Dermis microvascular lymphatic vessel endothelial cell (primary cell): ENCODE measurements at places on chromosomes 5 and 9.

DNA sequence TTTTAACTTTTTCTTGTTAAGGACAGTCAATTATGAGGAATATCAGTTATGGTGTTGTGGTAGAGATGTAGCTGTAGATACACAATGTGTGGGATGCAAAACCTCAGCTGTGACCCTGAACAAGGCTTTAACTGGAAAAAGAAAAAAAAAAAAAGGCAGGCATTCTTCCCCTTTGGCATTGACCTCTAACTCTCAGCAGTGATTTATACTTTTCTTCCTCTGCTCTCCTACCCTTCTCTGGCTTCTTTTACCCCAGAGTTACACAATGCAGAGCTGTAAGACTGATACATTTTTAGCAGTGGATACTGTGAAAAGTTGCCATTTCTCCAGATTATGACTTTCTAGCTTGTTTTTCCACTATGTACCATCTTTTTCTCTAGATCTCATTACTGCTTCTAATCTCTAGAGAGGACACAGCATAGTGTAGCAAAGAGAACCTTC lies 2.0 kb downstream of the CTNNAL1 start:
- DNase-seq: no peak

GRCh38 chr9:115395511-115396021 lies 277.6 kb upstream of the TNC start:
- no peak for DNase-seq

GRCh38 chr9:110994771-110995241 lies 43.5 kb downstream of the LPAR1 start:
- DNase-seq: no peak

- DNase-seq: no peak
These were observed 104.3 kb upstream of the ARRDC3 start for GRCh38 chr5:91487420-91487819.

DNA sequence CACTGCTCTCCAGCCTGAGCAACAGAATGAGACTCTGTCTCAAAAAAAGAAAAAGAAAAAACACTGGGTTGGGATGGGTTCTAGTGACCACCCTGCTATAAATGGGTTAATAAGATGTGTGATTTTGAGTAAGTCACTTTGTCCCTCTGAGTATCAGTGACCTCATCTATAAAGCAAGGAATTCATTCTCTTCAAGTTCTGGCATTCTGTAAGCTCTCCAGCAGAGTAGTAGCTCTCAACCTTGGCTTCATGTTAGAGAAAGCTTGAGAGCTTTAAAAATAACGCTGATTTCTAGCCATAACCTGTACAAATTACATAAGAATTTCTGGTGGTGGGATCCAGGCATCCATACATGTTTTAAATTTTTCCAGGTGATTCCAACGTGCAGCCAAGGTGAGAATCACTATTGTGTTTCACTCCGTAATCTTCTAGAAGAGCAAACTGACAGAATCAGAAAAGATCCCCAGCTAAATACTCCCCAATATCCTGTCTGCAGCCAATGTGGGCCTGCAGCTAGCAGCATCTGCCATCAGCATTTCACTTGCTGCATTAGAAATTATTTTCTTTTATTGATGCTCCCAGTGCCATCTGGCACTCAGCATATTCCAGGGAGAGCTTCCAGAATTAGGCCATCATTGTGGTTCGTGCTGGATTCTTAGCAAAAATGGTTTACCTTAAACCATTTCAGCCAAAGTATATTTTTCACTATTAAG lies 109.4 kb downstream of the FEM1C start:
- DNase-seq: no peak

- no peak for DNase-seq
These were observed 272.8 kb upstream of the SLC30A5 start for GRCh38 chr5:68821056-68821455.

GRCh38 chr5:119678351-119679028 lies 49.1 kb downstream of the FAM170A start:
- no peak for DNase-seq

GRCh38 chr5:122680623-122681350 lies 94.1 kb upstream of the SNX2 start:
- no peak for DNase-seq

DNA sequence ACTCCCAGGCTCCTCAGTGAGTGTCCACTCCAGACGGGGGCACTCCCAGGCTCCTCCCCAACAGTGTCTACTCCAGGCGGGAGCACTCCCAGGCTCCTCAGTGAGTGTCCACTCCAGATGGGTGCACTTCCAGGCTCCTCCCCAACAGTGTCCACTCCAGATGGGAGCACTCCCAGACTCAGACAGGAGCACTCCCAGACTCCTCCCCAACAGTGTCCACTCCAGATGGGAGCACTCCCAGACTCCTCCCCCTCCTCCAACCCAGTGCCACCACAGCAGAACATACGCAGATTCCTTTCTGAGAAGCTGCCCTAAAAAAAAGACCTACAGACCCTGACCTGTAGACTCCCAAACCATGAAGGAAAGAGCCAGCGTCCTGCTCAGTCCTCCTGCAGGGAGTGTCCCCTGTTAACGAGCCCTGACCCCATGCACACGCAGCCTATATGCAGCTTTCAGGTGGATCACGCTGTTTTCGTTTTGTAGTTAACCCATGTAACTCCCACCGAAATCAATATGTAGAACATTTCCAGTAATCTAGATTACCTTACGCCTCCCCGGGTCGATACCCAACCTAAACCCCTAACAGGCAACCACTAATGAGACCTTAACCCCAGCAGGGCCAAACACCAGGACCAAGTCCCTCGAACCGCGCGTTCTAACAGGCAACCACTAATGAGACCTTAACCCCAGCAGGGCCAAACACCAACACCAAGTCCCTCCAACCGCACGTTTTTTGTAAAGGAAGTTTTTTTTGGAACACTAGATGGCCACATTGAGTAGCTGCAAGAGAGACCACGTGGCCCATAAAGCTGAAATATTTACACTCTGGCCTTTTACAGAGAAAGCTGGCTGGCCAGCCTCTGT lies 15.7 kb downstream of the PNPLA7 start:
- peak; percentile 74 for DNase-seq

GRCh38 chr9:136399176-136400037 lies 563 bp downstream of the SNAPC4 start:
- DNase-seq: no peak

- no peak for DNase-seq
These were observed 4.6 kb upstream of the ANP32B start for GRCh38 chr9:97978371-97979130.

- no peak for DNase-seq
These were observed 374.8 kb upstream of the KIF2A start for GRCh38 chr5:61931236-61931635.

GRCh38 chr5:29905626-29906353 lies 1287.7 kb upstream of the CDH6 start:
- DNase-seq: no peak

DNA sequence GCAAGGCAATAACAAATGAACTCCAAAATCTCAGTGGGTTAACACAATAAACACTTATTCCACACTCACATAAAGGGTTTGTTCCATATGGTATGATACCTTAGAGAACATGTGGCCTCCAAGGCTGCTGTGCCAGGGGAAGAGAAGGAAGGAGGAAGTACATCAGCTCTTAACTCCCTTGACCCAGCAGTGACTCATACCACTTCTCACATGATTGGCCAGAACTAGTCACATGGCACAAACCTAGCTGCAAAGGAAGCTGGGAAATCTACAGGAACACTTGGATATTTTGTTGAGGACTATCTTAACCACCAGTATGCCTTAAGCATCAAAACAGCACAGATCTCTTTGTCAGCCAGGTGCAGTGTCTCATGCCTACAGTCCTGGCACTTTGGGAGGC lies 99.3 kb downstream of the SLIT3 start:
- DNase-seq: no peak

- no peak for DNase-seq
These were observed 830.4 kb upstream of the ZNF608 start for GRCh38 chr5:125576822-125577221.

DNA sequence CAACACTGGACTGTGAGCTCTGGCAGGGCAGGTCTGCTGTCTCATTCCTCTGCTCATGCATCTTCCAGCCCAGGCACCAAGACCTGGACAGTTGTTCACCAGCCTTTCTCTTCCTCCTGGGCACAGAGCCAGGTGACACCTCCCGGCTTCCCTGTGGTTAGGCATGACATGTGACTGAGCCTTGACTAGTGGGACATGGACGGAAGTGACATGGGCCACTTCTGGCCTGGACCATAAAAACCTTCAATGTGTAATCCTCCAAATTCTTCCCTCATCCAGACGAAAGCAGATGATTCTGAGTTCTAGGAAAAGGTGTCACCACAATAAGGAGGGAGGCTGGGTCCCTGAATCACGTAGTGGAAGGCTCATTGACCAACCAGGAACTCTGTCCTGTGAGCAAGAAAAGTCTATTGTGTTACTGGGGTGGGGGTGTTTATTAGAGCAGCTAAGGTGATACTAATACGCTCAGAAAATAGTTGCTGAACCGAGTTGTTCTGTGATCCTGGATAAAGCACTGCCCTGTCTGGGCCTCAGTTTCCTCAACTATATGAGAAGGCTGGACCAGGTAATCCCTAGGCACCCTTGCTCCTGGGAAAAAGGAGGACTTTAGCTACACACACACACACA lies 26.6 kb upstream of the CRB2 start:
- DNase-seq: peak; percentile 24

GRCh38 chr9:98635374-98635773 lies 73.4 kb downstream of the GABBR2 start:
- DNase-seq: no peak

- peak; percentile 66 for DNase-seq
These were observed 31.7 kb downstream of the ZDHHC21 start for GRCh38 chr9:14661421-14662059.

DNA sequence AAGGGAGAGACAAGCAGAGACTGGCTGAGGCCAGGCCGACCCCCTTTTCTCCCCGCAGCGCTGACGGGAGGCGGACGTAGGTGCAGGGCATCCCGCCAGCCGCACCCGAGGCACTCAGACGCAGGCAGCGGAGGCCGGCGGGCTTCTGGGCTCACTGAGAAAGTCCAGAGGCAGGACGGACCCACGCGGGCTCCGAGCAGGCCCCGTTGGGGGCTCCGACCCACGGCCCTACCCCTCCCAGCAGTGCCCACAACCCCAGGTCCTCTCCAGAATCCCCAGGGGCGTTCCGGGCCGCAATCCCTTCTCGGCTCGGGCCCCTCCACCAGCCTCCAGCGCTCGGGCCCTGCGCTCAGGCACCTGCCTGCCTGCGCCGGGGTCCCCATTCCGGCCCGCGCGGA lies 543 bp downstream of the MTMR12 start:
- peak; percentile 29 for DNase-seq

- DNase-seq: no peak
These were observed 106.1 kb upstream of the CDH9 start for GRCh38 chr5:27144456-27144855.

GRCh38 chr9:131276891-131277286 lies 579 bp upstream of the FAM78A start:
- DNase-seq: peak; percentile 32

DNA sequence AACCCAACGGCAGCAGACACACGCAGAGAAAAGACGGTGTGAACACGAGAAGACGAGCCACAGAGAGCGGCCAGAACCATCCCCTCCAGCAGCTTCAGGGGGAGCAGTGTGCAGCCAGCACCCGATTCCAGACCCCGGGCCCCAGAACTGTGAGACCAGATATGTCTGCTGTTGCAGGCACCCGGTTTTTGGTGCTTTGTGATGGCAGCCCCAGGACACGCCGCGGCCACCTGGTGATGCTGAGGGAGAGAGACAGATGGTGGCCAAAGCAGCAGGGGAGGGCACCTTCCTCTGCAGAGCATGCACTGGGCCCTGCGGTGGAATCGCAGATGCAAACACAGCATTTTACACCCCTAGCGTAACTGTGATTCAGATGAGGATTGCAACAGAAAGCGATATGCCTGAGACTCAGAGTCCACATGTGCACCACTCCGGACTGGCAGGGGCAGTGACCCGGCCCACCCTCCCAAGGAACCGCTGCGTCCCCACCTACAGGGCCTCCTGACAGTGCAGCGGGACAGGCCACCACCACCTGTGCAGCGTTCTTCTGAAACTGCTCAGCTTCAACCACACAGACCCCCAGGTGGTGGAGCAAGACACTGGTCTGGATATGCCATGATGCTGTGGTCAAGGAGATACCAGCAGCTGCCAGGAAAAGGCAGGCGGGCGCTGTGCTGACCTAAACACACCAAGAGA lies 24.0 kb downstream of the ZDHHC11B start:
- DNase-seq: no peak

GRCh38 chr5:31751610-31752009 lies 112.7 kb downstream of the PDZD2 start:
- no peak for DNase-seq

DNA sequence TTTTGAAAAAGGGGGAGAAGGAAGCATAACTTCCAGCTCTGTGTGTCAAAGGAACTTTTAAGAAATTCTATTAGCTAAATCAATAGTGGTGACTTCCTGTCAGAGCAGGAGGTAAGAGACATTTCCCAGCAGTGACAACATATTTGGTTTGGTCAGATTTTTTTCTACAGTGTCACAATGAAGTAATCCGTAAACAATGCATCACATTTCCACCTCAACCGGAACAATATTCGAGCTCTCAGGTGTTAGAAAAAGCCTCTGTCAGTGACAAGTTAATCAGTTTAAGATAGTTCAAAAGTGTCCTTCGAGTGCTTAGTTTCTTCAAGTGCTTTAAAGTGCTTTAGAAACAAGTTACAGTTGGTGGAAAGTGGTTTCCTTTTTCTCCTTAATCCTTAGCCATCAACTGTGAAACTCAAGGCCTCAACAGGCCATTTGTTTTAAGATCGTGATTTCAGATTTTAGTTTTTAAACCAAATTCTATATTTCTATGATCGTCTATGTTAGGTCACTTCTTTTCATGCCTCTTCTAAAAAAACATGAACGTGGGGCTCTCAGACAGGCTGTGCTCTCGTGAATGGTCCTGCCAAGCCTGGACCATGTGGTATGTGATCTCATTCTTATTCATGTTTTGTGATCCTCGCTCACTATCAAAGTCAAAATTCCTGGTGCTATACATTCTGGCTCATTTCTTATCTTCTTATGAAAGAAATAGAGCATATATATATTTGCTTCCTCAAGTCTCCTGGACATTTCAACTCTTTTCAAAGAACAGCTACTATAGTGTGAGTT lies 181.9 kb upstream of the HMHB1 start:
- DNase-seq: no peak

DNA sequence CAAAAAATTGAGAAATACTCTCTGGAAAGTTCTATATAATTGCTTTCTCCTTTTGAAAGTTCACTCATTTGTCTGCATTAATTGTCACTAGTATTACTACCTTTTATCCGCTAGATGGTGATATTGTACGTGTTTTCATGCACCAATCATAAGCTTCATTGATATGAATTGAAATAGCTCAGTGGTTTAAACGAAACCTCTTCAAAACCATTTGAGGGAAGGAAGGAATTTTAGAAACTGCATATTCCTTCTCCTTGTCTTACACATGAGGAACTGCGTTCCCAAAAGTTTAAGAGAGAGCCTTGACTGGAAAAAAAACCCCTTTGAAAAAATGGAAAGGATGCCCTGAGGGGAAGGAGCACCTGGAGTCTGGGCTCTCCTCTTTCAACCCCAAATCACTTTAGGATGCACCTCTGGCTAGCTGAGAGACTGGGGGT lies 98.6 kb downstream of the YTHDC2 start:
- peak; percentile 33 for DNase-seq

- DNase-seq: no peak
These were observed 258.3 kb upstream of the ADAMTSL1 start for GRCh38 chr9:18215626-18216025.
